ENCODE measurements at places on chromosomes 1 and 21.

DNA sequence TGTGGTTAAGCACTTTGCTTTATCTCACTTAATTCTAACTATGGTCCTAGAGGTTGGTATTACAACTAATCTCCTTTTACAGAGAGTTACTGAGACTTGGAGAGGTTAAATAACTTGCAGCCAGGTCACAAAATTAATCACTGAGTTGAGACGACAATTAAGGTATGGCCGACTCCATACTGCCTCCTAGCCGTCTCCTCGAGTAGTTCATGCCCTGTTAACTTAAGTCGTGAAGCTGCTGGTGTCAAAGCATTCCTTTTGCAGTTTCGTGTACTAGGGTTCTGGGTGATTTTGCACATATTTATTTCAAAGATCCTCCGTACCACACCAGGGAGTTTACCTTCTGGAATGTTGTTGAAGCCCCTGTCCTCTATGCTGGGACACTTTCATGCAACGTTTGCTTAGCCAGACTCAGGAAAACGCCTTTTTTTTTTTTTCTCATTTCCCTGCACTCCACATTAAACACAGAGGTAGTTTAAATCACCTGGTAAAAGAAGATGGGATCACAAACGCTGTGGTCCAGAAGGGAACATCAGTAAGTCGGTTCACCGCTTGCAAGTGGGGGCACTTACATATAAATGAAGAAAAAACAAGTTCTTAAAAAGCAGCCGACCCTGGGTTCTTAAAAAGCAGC lies 570 bp upstream of the NEK7 start:
- peak; percentile 65 for DNase-seq

DNA sequence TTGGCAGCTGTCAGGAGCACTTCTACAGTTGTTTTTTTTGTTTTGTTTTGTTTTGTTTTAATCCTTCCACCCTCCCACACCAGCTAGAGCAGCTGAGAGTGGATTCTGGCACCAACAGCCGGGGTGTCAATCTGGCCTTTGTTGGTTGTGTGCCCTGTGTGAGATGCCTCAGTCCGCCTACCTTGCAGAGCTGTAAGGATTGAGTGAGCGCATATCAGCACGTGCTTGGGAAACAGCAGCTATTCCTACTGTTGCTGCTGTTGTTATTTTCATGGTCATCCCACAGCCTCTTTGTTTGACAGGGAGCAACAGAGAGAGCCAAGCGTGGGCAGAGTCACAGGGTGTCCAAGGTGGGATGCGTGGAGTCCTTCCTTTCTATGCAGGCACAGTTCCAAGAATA lies 50.4 kb downstream of the PGBD5 start:
- DNase-seq: no peak

- no peak for DNase-seq
These were observed 647 bp downstream of the DESI2 start for GRCh38 chr1:244653439-244654107.

DNA sequence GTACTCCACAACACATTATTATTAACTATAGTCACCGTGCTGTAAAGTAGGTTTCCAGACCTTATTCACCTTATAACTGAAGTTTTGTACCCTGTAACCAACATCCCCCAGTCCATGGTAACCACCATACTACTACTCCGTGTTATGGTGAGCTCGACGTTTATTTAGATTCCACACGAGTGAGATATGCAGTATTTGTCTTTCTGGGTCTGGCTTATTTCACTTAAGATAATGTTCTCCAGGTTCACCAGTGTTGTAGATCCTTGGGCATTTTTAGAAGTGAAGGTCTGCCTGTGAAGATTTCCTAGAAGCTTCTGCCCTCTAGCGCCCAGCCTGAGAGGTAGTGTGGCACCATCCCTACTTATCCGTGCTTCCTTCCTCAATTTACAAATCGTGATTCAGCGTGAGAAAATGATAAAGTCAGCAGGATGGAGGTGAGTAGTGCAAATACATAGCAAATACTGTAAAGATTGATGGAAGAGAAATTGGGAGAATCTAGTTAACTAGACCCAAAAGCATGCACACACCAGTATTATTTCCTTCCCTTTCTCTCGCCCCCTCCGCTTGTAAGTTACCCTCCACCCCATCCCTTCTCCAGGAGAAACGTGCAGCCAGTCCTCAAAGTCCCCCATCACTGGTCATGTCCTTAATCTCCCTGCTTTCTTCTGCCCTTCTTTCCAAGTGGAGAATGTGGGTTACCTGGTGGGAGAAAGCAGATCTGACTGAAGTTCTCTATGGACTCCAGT lies 36.0 kb upstream of the DISC1 start:
- DNase-seq: peak; percentile 17

GRCh38 chr1:58914925-58915324 lies 131.1 kb upstream of the JUN start:
- no peak for DNase-seq

DNA sequence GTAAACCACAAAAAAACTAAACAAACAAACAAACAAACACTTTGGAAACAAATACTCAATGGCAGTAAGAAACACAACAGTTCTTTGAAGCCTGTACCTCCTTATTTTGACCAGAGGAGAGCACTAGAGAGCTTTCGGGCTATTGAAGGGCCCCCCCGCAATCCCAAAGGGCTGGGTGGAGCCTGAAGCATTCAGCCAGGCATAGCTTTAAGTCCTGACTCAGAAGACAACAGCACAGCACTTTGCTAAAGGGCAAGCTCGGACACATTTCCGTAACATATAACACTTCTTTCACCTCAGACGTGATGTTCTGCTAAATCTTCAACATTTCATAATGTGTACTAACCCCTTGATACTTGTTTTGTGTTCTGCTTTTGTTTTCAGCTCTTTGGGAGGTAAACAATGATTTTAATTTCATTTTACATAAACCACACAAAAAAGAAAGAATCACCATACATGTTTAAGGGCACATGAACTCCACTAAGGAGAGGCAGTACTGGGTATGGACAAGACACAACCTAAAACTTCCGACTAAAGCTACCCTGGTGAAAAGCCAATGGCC lies 9.7 kb upstream of the SHCBP1L start:
- DNase-seq: no peak

DNA sequence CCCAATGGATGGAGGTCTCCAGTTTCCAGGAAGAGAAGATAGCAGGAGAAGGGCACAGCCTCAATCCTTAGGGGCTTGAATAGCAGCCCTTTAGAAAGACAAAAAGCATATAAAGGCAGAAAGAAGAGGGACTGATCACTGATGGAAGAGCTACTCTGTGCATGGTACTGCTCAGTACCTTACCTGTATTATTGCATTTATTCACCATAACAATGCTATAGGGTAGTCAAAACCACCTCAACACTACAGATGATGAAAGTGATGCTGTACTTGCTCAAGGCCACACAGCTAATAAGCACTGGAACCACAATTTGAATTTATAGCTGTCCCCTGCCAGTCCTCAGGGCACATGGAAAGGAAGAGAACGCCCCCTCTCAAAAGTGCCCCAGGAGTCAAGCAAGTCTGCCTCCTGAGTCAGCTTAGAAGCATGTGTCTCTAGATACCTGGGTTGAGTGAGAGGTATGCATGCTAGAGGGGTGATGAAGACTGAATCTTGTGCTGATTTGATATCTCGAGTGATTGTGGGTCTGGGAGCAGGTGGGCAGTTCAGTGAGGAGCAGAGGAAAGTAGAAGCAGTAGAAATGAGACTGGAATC lies 13.6 kb downstream of the DDAH1 start:
- DNase-seq: no peak

DNA sequence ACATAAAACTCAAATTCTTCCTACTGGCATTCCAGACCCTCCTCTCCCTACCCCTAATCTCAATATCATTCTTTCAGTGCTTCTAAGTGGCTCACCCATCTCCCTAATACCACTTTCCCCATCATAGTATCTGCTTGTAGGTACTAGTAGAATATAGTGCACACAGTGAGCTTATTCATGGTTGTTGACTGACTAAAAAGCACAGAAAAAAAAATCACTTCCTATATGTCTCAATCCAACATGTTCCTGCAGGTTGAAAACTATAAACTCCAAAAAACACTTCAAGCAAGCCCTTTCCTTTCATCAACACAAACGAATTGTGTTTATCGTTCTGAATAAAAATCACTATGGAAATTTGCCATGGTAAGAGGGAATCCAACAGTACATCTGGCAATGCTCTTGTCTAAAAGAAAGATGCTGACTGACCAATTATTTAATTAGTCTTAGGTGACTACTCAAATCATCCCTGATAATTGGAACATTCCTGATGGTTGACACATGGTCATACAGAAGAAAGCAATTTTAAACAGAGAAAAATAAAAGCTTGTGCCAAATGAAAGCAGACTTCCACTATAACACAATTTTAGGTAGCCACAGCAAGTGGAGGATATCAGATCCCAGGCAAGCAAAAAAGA lies 87.1 kb downstream of the NDUFS5 start:
- DNase-seq: no peak

- no peak for DNase-seq
These were observed 87.7 kb downstream of the KCNJ6 start for GRCh38 chr21:37828556-37828955.

Measured in activated CD4-positive, alpha-beta T cell treated with anti-CD3 and anti-CD28 coated beads for 24 hours (primary cell).